ENCODE measurements at places on chromosomes 13 and 19.

DNA sequence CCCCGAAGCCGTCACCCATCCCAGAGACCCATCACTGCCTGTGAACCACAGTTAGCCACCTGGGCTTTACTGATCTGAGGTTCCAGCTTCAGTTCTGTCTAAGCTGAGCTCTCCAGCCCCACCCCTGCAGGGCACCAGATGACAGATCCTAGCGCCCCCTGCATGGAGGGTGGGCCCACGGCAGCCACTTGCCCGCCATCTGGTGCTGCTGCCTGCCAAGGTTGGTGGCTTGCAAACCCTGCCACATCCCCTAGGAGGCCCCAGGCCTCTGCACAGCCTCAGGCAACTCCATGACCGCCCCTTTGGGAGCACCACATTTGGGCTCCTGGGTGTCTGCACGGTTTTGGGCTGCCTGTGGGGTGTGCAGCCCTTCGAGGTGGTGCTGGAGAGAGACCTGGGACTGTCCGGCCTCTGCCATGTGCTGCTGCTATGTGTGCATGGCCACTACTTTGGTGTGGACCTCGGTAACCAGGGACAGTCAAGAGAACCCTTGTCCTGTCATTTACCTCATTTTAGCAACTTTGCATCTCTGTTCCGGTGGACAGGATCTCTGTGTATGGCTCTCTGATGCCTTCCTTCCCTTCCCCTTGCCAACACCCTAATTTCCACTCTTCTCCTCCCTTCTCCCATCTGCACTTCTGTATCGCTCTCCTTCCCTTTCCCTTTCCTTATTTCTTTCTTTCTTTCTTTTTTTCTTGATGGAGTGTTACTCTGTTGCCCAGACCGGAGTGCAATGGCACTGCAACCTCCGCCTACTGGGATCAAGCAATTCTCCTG is 17.4 kb upstream of the SDHAF1 start:
- no peak for DNase-seq

- no peak for DNase-seq
Observed at GRCh38 chr13:99339230-99339721, 32.1 kb upstream of the GPR183 start.

- DNase-seq = no peak
Observed at GRCh38 chr13:29857085-29857484, 6.7 kb upstream of the UBL3 start.

DNA sequence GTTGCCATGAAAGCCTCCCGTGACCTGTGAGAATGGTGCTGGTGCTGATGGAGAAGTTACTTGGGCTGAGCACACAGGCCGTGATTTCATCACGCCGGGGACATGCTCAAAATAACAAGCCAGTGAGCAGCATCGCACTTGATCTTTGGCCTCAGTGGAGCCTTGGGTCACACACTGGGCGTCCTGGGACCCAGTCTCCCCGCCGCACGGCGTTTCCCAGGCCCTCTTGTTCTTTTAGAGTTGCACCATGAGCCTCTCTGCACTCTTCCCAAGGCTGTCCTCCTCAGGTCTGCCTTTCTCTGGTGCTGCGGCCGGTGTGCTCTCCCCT is 9.5 kb upstream of the NDUFS7 start:
- no peak for DNase-seq

DNA sequence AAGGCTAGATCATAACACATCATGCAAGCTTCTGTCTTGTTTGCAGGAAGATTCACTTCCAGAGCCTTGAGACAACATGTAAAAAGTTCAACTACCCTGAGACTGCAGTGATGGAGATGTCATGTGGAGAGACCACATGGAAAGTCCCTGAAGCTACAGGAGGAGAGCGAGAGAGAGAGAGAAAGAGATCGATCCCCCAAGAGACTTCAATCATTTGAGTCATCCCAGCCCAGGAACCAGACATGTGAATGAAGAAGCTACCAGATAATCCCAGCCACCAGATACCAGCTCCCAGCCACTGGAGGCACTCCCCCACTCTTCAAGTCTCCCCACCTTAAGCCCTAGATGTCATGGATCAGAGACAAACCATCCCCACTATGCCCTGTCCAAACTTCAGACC is 10.7 kb upstream of the EVI5L start:
- DNase-seq = no peak

DNA sequence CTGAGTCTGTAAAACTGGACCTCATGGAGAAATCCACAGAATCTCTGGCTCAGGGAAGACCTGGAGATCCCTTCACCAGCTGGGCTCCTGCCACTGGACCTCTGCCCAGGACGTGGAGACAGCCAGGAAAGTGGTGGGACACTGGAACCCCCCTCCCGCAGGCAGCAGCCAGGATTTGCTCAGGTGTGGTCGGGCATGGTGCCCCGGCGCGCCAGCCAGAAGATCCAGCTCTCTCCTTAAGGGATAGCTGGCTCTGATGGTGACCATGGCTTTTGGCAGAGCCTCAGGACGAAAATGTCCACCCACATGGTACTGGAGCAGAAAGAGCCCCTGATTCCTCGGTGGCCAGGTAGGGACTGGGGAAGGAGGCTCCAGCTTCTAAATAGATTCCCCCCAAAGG is 26.6 kb upstream of the KCTD15 start:
- no peak for DNase-seq

- no peak for DNase-seq
Observed at GRCh38 chr19:35712567-35713505, 5.0 kb upstream of the KMT2B start.

DNA sequence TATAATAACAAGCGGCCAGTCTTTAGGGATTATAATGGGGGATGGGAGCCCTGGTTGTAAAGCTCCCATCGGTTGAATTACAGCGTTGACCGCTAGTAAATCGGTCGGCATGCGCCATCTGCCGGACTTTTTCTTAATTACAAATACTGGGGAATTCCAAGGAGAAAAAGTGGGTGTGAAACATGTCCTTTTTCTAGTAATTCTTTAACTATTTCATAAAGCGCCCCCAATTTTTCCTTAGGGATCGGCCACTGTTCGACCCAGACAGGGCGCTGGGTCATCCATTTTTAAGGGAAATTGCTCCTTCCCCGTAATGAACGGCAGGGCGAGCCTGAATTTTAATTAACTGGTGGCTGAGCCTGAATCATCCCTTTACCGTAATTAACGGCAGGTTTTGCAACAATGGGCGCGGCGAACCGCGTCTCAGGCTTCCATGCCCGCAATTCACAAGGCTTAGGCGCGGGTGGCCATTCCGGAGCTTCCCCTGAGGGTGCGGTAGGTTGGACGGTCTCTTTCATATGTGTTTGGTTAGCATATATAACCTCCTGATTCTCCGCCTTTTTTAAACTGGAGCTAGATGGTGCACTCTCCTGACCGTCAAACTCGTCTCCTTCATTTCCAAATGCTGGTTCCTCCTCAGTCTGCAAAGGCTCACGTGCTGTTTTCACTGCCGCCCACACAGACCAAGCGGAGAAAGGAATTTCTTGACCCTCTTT is 30.2 kb upstream of the EVI5L start:
- no peak for DNase-seq

GRCh38 chr13:81326913-81327312 is 986.0 kb upstream of the SPRY2 start:
- no peak for DNase-seq
